ENCODE measurements at places on chromosomes 4 and X.
A peak's percentile ranks its signal among the peaks of the same experiment; 100 is the strongest.

DNA sequence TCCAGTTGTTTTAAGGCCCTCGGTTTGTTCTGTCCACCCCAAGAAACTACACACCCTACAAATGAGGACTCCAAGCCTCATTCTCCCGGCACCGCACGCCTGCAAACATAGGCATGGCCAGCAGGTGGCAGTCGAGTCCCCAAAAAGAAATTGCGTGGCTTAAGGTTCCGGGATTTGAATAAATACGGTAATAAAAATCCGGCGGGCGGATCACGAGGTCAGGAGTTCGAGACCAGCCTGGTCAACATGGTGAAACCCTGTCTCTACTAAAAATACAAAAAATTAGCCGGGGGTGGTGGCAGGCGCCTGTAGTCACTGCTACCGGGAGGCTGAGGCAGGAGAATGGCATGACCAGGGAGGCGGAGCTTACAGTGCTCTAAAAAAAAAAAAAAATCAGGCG, 21.8 kb upstream of the CSF2RA start:
- DNase-seq: peak; percentile 75

GRCh38 chr4:61336916-61337315, 136.8 kb downstream of the ADGRL3 start:
- no peak for DNase-seq

- no peak for DNase-seq
These were observed 1.0 kb upstream of the TLR1 start for GRCh38 chr4:38805530-38806145.

DNA sequence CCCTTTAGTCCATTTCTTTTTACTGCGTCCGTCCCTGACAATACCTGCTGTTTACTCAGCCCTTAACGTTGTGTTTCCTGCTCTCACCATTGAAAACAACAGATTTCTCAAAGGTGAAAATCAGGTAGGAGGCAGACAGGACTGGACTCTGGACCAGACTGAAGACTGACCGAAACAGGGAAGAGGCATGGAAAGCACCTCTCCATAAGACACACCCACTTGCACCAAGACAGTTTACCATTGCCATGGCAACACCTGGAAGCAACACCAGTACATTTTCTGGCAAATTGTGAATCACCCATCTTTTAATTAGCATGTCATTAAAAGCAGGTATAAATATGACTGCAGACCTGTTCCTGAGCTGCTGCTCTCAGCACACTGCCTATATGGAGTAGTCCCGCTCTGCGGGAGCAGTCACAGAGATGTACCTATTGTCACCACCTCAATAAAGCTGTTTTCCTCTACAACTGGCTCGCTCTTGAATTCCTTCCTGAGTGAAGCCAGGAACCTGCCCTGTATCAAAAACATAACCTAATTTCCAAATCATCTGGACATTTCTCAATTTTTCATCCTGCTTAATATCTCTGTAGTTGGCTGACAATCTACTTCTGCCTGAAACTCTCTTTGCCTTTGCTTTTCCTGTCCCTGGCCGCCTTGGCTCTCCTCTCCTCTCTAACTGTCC, 117.0 kb downstream of the RNF150 start:
- no peak for DNase-seq

GRCh38 chrX:38249965-38250364, 29.3 kb upstream of the SRPX start:
- no peak for DNase-seq

DNA sequence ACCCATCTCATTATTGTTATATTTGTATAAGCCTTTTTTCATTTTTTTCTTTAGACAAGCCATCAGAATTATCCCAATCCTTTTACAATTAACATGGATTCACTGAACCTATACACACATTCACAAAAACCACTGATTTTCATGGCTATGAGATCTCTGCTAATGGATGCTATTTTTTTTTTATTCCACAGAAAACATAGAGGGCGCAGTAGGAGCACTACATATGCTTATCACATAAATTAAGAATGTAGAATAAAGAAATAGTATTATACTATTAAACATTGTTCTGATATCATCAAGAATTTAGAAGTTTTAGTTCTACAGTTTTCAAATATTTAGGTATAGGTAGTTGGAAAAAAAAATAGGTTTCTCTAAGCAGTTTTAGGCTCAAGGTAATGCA, 1477.4 kb downstream of the ARAP2 start:
- DNase-seq: no peak

DNA sequence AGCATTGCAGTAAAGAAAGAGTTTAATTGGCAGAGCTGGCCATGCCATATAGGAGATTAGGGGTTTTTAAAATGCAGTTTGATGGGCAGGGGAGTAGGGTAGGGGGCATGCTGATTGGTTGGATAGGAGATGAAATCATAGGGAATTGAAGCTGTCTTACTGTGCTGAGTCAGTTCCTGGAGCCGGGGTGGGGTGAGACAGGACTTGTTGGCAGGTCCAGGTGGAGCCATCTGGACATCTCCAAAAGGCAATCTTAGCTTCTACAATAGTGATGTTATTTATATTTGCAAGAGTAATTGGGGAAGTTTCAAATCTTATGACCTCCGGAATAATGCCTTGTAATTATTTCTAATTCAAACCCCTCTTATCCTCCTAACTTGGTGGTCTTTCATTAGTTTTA, 32.4 kb upstream of the PGM2 start:
- no peak for DNase-seq

DNA sequence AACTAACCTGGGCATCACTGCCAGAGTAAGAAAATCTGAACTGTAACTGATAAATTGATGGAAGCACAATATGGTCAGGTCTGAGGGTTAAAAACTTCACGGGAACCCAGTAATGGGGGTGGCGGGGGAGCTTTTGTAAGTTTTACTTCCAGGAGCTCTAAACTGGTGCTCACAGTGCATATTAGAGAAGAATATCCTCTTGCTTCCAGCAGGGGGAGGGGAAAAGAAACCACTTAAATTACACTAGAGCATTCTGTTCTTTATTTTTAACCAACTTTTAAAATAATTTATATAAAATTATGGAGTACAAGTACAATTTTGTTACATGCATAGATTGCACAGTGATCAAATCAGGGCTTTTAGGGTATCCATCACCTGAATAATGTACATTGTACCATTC, 33.7 kb downstream of the WDR17 start:
- no peak for DNase-seq

DNA sequence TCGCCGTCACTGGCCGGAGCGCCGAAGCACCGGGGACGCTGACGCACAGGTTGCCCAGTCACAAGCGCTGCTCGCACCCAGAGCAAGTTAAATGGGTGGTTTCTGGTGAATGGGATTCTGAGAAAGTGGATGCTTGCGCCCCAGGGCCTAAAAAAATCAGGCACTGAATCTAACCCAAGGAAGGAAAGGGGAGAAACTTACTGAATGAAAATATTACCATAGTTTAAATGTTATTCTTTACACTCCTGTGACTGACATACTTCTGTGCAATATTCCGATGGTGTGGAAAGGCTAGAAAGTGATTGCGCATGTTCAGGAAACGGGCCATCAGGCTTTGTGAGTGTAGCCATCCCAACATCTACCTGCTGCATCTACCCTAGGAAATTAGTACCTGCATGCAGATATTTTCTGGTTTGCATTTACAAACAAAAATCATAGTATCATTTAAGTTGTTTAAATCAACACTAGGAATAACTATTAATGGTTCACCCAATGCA, 838 bp upstream of the ABCG2 start:
- no peak for DNase-seq

DNA sequence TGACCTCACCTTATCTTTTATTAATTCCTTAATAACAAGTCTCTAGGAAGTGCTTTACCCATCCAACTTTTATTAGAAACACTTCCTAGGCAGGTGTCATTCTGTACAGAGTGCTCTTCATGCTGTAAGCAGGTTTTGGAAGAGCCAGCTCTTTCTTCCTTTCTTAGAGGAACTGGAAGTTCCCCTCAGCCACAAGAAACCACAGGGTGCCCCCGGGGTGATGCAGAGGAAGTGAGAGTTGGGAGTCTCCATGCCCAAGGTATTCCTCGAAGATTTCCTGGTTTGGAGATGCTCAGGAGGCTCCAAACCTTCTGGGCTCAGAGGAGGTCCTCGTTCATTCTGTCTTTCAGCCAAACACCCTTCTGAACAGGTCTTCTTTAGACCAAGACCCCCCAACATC, 83.8 kb downstream of the EGF start:
- no peak for DNase-seq

- DNase-seq: peak; percentile 59
These were observed 45.1 kb downstream of the RHOH start for GRCh38 chr4:40241941-40242340.

- peak; percentile 12 for DNase-seq
These were observed 18.0 kb upstream of the CYP2U1 start for GRCh38 chr4:107913283-107913899.

- DNase-seq: no peak
These were observed 20.6 kb downstream of the CLTRN start for GRCh38 chrX:15643786-15644559.

GRCh38 chr4:44725166-44725565, 1.2 kb downstream of the GNPDA2 start:
- no peak for DNase-seq

- DNase-seq: no peak
These were observed 361.6 kb upstream of the EMCN start for GRCh38 chr4:100879471-100879870.

GRCh38 chr4:635851-636627, 10.7 kb downstream of the PDE6B start:
- DNase-seq: peak; percentile 6

GRCh38 chrX:120244395-120244734, 6.2 kb upstream of the ZBTB33 start:
- DNase-seq: no peak

DNA sequence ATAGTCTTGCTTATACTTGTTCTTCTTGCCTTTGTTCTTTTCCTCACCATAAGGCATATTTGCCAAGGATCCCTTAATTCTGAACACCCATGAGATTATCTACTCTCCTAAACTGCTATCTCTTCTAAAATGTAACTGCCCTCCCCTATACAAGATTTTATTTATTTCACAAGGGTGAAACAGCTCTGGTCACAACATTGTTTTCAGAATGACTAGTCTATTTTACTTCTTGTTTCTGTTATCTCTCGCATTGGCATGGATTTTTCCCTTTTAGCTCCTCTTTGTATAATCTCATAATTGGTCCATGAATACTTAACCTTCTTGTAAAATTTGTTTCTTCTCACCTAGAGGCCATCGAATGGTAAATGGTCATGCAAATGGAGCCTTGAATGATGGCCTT, 17.2 kb upstream of the COL25A1 start:
- DNase-seq: no peak

GRCh38 chr4:58711039-58711438, 1600.9 kb upstream of the IGFBP7 start:
- DNase-seq: no peak

- DNase-seq: no peak
These were observed 965.1 kb upstream of the HS3ST1 start for GRCh38 chr4:12393631-12394262.

GRCh38 chr4:56681158-56681852, at the start of gene HOPX:
HOPX (minus strand) TSS chr4:56681296; CDS start chr4:56657816, 23,480 bp downstream.
- peak; percentile 63 for DNase-seq

DNA sequence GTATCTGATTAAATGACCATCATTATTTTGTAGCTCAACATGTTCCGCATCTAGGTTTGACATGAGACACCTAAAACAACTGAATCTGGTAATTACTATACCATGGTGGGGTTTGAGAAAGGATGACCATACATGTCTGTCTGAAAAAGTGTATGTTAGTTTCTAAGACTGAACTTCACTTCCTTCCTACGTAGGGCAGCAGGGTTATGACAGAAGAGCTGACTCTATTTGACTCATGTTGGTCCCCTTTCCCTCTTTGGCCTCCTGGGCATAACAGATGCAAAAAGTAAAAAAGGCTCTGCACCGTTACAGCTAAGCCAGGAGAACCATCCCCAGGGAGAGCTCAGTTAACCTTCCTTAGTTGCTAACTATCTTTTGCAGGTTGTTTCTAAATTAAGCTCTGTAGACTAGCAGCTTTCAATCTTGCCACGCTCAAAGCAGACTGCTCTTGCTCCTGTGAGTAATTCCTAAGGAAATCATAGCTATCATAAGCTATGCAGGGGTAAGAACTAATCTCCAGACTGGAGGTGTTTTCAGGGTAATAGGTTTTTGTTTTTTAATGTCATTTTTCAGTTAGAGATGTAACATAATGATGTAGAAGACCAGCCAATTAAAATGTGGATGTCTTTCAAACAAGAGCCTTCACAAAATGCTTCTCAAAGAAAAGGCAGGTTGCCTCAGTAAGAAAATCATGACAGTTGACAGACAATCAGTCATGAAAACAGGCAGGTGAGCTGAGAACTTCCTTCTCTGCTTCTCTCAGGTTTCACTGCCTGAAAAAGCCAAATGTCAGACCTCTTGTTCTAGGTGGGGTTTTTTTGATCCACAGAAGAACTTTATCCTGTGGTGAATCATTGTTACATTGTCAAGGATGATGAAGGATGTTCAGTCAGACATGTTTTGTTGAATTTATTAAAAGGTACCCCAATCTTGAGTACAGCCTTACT, 66.9 kb upstream of the DAPP1 start:
- no peak for DNase-seq

DNA sequence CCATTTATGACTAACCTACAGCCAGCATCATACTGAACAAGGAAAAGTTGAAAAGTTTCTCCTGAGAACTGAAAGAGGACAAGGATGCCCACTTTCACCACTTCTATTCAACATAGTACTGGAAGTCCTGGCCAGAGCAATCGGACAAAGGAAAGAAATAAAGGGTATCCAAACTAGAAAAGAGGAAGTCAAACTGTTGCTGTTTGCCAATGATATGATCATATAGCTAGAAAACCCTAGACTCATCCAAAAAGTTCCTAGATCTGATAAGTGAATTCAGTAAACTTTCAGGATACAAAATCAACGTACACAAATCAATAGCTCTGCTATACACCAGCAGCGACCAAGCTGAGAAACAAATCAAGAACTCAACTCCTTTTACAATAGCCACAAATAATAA, 64.5 kb downstream of the CENPC start:
- no peak for DNase-seq

DNA sequence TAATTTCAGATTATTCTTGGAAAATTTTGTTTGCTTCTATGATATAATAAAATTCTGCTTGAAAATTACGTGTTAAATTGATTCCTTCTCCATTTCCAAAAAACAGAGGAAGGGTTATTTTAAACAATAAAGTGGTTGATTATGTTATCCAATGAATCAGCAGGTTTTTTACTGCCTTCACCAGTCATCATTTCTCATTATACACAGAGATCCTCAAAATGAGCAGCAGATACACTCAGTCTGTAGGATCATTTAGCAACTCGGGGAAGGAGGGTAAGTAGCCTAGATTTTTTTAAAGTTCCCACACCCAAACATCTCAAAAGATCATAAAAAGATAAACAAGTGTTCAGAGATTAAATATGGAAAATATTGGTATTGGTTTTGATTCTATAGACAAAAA, 6.8 kb upstream of the TMEM144 start:
- DNase-seq: no peak
